ENCODE measurements at places on chromosomes 16 and 17.

GRCh38 chr17:31064707-31065106 lies 30.1 kb upstream of the NF1 start:
- no peak for DNase-seq

DNA sequence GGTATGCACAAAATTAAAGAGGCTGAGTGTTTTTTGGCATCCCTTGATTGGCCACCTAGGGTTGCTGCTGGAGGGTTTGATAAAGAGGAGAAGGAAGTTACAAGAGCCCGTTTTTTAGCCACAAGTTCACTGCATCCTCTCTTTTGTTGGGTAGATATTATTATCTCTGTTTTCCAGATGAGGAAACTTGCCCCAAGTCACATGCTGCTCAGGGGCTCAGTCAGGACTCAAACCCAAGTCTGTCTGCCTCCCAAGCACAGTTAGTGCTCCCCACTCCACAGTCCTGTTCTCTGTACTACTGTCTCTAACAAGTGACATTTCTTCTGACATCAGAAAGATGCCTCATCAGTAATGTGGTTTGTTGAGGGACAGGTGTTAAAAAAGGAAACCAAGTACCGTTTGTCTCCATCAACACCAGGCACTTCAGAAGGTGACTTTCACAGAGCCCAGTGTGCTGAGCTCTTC lies 1.4 kb downstream of the NT5M start:
- DNase-seq: no peak

- DNase-seq: peak; percentile 24
These were observed 1.9 kb downstream of the PHF12 start for GRCh38 chr17:28949185-28950016.

DNA sequence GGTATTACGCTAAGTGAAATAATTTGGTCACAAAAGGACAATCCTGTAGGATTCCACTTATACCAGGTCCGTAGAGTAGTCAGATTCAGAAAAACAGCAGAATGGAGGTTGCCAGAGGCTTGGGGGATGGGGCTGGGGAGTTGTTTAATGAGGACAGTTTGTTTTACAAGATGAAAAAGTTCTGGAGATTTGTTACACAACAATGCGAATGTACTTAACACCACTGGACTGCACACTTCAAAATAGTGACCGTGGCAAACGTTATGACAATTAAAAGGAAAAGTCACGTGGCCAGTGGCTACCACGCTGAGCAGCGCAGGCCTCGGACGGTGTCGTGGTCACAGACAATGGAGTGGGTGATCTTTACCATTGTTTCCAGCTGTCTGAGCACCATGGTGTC lies 338.1 kb downstream of the SEC14L1 start:
- DNase-seq: no peak

DNA sequence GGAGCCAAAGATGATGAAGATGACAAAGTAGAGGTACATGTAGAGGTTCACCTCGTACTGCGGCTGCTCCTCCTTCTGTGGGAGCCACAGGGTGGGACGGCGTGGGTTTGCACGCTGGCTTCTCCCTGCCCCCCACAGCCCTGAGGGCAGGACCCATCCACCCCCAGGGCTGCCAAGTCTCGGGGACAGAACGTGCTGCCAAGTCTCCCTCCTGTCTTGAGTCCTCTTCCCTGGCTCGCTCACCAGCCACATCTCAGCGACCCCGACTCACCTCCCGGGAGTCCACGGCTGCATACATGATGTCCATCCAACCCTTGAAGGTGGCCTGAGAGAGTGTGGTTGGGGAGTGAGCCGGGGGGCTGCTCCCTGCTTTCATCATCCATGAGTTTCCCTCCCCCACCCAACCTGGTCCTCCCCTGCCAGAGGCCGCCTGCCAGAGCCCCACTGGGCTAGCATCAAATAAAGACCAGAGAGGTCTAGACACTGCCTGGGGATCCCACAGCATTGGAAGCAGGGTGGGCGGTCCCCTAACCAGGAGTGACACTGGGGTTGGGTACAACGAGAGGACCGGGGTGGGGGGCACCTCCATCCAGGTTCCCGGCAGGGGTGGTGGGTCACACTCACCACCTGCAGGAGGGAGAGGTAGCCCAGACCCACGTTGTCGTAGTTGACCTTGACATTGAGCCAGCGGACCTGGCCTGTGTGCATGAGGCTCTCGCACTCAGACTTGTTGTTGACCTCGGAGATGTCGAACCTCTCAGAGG lies 12.8 kb upstream of the CD79B start:
- DNase-seq: no peak

GRCh38 chr16:66287926-66288325 lies 78.6 kb upstream of the CDH5 start:
- DNase-seq: no peak

- peak; percentile 70 for DNase-seq
These were observed at the start of gene SAT2 for GRCh38 chr17:7627250-7628121. SAT2 (minus strand) TSS chr17:7627821; CDS start chr17:7627635, 186 bp downstream.

- no peak for DNase-seq
These were observed 1.2 kb upstream of the CD300LG start for GRCh38 chr17:43845766-43846165.

DNA sequence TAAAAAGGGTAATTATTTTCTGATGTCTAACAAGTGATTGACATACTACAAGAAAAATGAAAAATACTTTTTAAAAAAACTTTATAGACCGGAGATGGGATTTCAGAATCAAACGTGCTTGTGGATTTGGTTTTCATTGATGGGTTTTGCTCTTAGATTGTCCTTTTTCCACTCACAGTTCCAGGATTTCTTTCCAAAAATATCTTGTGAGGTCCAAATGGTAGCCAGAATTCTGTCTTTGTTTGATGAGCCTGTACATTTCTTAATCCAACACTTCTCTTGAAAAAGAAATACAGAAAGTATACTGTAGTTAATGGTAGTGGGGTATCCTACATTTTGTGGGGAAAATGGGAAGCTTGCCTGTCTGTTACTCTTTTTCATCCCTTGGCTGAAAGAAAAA lies 329.3 kb downstream of the KCNJ2 start:
- no peak for DNase-seq

GRCh38 chr16:11183035-11183812 lies 72.8 kb downstream of the SOCS1 start:
- no peak for DNase-seq

DNA sequence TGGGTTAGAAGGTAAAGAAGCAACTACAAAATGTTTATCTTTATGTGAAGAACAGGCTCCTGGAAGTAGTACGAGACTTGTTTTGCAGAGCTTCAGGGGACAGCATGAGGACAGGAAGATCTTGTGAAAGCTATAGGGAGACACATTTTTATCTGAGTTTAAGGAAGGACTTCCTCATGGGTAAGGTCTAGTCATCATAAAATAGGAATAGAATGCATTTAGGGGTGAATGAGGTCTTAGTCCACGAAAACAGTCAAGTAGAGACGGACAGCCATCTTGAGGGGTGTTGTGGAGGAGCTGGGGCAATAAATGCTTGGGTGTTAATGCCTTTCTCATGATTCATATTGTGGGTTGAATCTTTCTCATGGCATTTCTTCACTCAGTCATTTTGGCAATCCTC lies 24.3 kb downstream of the KCNJ16 start:
- no peak for DNase-seq

GRCh38 chr17:33952425-33952824 lies 302.7 kb upstream of the CCL2 start:
- no peak for DNase-seq

DNA sequence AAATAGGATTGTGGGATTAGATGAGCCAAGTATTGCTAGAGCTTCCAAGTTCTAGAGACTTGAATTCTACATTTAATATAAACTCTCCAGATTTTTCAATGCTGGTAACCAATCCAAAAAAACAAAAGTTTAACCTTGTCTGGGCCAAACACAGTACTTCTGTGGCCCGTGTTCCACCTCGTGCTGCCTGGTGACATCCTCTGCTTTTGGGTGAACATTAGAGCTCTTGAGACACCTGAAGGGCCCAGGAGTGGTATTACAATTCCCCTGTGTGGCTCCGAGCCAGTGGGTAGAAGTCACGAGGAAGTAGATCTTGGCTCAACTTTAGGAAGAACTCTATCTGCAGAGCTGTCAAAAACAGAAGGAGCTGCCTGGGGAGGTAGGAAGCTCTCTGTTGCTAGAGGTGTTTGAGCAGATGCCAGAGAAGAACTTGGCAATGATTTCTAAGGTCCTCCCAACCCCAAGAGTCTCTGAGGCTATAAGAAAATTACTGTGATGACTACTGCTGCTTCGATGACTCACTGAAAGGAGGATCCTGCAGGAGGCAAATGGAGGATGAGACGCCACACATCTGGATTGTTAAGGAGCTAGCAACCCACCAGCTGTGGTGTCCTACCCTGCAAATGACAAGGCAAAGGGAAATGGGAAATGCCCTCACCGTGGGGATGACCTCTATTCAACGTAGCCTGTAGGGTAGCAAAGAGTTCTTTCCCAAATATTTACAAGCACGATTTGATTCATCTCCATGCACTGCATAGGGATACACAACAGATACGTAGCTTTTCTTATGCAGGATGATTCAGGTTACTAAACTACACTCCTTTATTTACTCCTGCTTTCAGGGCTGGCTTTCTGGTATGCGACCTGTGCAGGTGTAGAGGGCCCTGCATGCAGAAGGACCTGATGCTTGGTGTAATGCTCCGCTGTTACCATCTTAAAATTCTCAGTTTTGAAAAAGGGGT lies 45.8 kb upstream of the GAS7 start:
- DNase-seq: no peak

DNA sequence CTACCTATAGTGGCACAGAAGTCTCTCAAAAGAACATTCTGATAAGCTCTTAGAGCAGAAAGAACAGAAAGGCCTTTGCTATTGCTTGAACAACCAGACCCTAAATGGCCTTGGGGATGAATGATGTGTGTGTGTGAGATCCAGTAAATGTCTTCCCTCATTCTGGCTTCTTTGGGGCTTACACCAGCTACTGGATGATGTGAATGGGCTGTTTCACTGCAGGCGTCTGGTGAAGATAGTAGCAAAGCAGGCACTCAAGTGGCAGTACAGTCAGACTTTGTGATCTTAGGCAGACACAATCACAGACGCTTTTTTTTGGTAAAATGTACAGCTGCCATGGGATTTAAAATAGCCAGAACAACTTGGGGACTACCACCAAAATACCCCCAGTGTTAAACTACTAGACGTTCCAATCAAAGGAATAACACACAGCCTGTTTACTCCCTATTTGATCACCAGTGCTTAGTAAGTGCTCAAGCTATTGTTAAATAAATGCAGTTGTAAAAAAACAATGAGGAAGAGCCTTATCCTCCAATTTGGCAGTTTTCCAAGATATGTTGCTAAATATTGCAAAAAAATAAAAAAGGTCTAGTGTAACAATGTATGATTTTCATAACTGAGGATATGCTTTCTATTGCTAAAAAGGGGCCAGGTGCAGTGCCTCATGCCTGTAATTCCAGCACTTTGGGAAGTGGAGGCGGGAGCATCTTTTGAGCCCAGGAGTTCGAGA lies 17.9 kb downstream of the NDUFAB1 start:
- DNase-seq: no peak

DNA sequence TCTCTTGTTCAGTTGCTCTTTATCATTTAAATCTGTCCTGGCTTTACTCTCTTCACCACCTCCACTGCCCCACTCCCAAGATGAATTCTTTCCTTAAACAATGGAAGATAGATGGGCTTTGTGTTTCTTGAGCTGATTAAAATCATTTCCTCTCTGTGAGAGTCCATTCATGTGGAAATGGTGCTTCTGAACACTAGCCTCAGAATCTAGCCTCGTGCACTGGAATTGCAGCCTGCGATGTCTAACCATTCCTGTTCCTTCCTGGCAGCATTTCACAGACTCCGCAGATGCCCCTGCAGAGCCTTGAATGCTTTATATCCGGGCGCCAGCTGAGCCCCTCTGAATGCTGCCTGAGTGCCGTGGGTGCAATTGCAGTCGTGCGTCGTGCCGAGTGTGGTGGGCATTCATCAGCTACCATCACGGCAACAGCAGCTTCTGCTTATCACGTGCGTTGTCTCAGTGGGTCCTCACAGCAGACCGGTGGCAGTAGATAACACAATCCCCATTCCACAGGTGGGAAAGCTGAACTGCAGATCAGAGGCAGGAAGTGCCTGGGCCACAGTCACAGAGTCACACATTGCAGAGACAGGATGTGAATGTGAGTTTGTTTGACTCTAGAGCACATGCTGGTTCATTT lies 172.8 kb upstream of the WSCD1 start:
- no peak for DNase-seq

DNA sequence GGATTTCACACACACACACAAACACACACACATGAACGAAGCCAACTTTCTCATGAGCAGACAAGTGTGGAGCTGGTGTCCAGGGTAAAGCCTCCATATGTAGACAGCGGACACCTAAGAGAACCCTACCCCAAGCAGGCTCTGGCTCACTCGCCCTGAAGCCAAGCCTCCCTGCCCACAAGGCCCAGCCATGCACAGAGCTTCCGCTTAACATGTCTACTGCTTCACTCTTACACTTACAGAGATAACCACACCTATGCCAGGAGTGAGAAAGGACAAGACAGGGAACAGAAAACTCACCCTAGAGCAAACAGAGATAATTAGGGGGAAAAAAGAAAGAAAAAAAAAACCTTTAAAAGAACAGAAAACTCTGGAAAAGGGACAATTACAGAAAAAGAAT lies 67.5 kb downstream of the CYTH1 start:
- DNase-seq: no peak

DNA sequence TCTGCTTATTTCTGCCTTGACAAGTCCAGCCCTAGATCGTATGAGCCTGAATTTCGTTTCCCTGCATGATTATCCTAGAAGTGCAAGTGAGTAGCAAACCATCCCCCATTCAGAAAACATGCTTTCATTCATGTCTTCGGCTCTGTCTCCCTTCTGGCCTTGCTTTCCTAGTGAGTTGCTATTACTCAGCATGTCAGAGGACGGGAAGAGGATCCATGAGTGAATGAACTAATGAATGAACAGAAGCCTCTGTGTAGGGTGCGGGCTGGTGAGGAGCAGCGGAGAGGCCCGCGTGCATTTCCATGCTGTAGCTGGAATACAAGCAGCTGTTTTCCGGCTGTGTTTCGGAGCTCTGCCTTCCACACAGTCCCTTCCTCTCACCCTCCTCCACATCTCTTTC lies 155.7 kb upstream of the NOL11 start:
- no peak for DNase-seq

- DNase-seq: no peak
These were observed 6.1 kb upstream of the KRT31 start for GRCh38 chr17:41403404-41404023.

DNA sequence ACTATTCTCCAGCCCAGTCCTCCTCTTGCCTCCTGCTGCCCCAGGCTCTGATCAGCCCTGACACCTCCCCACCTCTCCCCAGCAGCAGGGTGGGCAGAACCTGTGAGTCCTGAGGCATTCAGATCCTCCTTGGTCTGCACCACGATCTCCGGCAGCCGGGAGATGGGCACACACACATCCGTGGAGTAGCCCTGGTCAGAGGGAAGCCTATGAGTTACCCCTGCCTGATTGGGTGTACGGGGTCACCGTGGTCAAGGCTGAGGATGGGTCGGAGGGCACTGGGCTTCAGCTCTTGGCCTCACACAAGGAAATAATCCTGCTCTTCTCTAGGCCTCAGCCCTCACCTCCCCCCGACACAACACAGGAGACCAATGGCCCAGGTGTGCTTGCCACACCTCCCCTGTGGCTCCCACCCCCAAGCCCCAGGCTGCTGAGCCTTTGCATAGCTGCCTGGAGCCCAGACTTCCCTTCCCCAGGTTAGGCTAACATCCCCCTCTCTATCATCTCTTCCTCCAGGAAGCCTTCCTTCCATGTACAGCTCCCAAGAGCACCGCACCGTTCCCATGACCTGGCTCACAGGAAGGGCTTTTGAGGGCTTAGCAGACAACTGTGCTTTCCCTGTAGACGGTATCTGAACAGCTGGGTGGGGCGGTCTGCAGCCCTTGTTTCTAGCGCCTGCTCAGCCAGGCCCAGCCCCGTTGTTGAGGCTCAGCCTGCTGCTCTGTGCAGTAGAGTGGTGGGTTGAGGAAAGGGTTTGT lies 3.7 kb downstream of the LDHD start:
- no peak for DNase-seq

All from stimulated activated CD8-positive, alpha-beta memory T cell treated with anti-CD3 and anti-CD28 coated beads, Interleukin-4, amount 100 ng/mL, for 1 hour (primary cell).